ENCODE measurements at places on chromosomes 13 and 19.

DNA sequence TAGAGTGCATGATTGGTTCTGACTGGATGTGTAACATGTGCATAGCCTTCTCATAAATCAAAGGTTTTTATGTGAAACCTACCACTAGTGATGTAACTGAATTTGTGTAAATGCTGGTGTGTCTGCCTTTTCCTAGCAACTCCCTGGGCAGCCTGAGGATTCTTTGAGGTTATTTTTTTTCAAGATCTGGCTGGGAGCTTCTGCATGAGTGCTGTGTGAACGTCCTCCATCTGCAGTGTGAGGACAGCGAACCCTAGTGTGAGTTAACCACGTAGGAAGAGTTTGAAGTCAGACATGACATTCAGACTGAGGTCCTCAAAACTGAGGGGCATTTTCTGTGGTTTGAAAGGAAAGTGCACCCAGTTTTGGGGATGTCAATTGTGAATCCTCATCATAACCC lies 39.9 kb downstream of the DPRX start:
- DNase-seq, result no peak

- no peak for DNase-seq
Measured at GRCh38 chr13:77503398-77503797, 32.1 kb upstream of the SCEL start.

DNA sequence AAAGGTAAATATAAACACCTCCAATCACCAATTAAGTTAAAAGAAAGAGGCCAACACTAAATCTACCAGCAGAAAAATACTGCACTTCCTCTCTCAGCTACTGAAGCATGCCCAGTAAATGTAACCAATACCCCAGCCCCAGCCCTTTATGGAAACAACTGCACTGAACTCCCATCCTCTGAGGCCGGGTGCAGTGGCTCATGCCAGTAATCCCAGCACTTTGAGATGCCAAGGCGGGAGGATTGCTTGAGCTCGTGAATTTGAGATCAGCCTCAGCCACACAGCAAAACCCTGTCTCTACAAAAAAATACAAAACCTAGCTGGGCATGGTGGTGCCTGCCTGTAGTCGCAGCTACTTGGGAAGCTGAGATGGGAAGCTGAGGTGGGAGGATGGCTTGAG lies 221.6 kb upstream of the SOX21 start:
- DNase-seq, result no peak

- no peak for DNase-seq
Measured at GRCh38 chr19:32652894-32653598, 21.9 kb downstream of the ANKRD27 start.
